WTC11 (cell line): ENCODE measurements at places on chromosomes 2 and 18. TPM values are rescaled to one million over a fixed set of nuclear protein-coding genes. Genes with fewer than 3 reads are reported as not detected.

Gene SKA1
- 15.7 to 18.6 TPM (median 18.1 TPM) in 3 replicates for total RNA-seq

Gene DOK1
- total RNA-seq = 15.3 to 16.9 TPM (median 15.9 TPM) in 3 replicates

Gene MMADHC
- total RNA-seq = 121 to 126 TPM (median 124 TPM) in 3 replicates

Gene TCF23
- 0.05 to 0.14 TPM (median 0.13 TPM) in 3 replicates for total RNA-seq

Gene TUBA4B
- 0.20 TPM in 1 of 3 replicates, not detected in the others for total RNA-seq

Gene NYAP2
- not detected in 3 replicates for total RNA-seq

Gene NEURL3
- not detected in 3 replicates for total RNA-seq

Gene GPR35
- 0.22 to 0.60 TPM (median 0.46 TPM) in 3 replicates for total RNA-seq

Gene ANKRD23
- total RNA-seq = 2.5 to 4.1 TPM (median 3.2 TPM) in 3 replicates

Gene SLC11A1
- total RNA-seq = 0.25 to 0.55 TPM (median 0.31 TPM) in 3 replicates

Gene PUM2
- total RNA-seq = 84.7 to 104 TPM (median 90.0 TPM) in 3 replicates

Gene EPB41L3
- total RNA-seq = 20.1 to 20.6 TPM (median 20.1 TPM) in 3 replicates

GRCh38 chr2:12658310-12658945, 58.3 kb upstream of the TRIB2 start:
- H3K4me1 ChIP-seq = no peaks in the 10 kb centered on the region
- H3K27ac ChIP-seq = no peak overlapping the region
- H3K27me3 ChIP-seq = no peaks in the 10 kb centered on the region
- no peaks in the 10 kb centered on the region for H3K36me3 ChIP-seq
- H3K4me3 ChIP-seq = no peak overlapping the region

- peak overlapping the region; percentile 72; the same call in 1 of the 2 replicates for H3K27ac ChIP-seq
- peaks cover 12% of the 10 kb centered on the region; the same call in 1 of the 2 replicates for H3K27me3 ChIP-seq
- H3K4me3 ChIP-seq = peak overlapping the region; percentile 53
- DNase-seq = peak; percentile 44
- H3K4me1 ChIP-seq = peaks cover 57% of the 10 kb centered on the region
Observed at GRCh38 chr2:168912901-168913369, 11.8 kb downstream of the G6PC2 start.

- peaks cover 55% of the 10 kb centered on the region for H3K4me1 ChIP-seq
- peaks cover 3% of the 10 kb centered on the region; the same call in 1 of the 2 replicates for H3K27me3 ChIP-seq
- H3K4me3 ChIP-seq = peak overlapping the region; percentile 14; the same call in 1 of the 2 replicates
- peak; percentile 29 for DNase-seq
Observed at GRCh38 chr2:59888015-59888414, 665.4 kb downstream of the BCL11A start.

- H3K27ac ChIP-seq = no peak overlapping the region
- no peak overlapping the region for H3K4me3 ChIP-seq
- H3K27me3 ChIP-seq = no peaks in the 10 kb centered on the region
Observed at GRCh38 chr2:143950704-143951103, 569.2 kb downstream of the ZEB2 start.

- no peak overlapping the region for H3K27ac ChIP-seq
- H3K36me3 ChIP-seq = peaks cover 16% of the 10 kb centered on the region
- H3K4me1 ChIP-seq = peaks cover 9% of the 10 kb centered on the region; the same call in 1 of the 2 replicates
- H3K4me3 ChIP-seq = no peak overlapping the region
Observed at GRCh38 chr2:10520154-10520553, 72.0 kb upstream of the ODC1 start.

DNA sequence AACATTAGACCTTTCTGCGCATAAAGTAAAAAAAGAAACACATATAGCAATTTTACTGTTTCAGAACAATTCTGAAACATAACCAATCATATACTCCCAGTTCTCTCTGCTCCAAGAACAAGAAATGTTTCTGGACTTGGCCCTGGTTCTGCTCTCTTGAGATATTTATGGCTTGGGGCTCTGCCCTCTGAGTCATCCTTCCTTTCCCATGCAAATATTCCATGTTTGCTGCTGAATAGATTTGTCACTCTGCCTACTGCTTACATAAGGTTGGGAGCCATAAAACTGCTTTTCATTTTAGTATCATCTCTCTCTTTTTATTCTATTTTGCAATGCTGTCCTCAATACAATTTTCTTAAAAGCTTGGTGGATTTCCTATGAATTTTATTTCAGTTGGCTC, 499.6 kb upstream of the ACVR2A start:
- H3K27ac ChIP-seq = no peak overlapping the region
- H3K4me3 ChIP-seq = no peak overlapping the region
- no peak for DNase-seq
- no peaks in the 10 kb centered on the region for H3K4me1 ChIP-seq

- DNase-seq = no peak
- peaks cover 12% of the 10 kb centered on the region for H3K36me3 ChIP-seq
- H3K4me3 ChIP-seq = no peak overlapping the region
- peaks cover 2% of the 10 kb centered on the region; the same call in 1 of the 2 replicates for H3K27me3 ChIP-seq
- H3K4me1 ChIP-seq = peaks cover 49% of the 10 kb centered on the region
Observed at GRCh38 chr2:207037896-207038295, 98.6 kb downstream of the CPO start.

- H3K36me3 ChIP-seq = no peaks in the 10 kb centered on the region
- H3K27ac ChIP-seq = no peak overlapping the region
- no peaks in the 10 kb centered on the region; the same call in 1 of the 2 replicates for H3K27me3 ChIP-seq
- no peak for DNase-seq
- no peak overlapping the region for H3K4me3 ChIP-seq
Observed at GRCh38 chr2:239462671-239463506, 62.1 kb upstream of the HDAC4 start.

- no peak for DNase-seq
- no peak overlapping the region for H3K4me3 ChIP-seq
- no peaks in the 10 kb centered on the region for H3K36me3 ChIP-seq
- H3K27ac ChIP-seq = no peak overlapping the region
Observed at GRCh38 chr18:3889121-3889520, 439.1 kb downstream of the TGIF1 start.

GRCh38 chr2:224442071-224442967, 40.4 kb upstream of the FAM124B start:
- H3K4me3 ChIP-seq = peak overlapping the region; percentile 71
- H3K4me1 ChIP-seq = peaks cover 23% of the 10 kb centered on the region
- H3K27me3 ChIP-seq = peaks cover 11% of the 10 kb centered on the region
- peak; percentile 37 for DNase-seq
- H3K36me3 ChIP-seq = peaks cover 3% of the 10 kb centered on the region; the same call in 1 of the 2 replicates

DNA sequence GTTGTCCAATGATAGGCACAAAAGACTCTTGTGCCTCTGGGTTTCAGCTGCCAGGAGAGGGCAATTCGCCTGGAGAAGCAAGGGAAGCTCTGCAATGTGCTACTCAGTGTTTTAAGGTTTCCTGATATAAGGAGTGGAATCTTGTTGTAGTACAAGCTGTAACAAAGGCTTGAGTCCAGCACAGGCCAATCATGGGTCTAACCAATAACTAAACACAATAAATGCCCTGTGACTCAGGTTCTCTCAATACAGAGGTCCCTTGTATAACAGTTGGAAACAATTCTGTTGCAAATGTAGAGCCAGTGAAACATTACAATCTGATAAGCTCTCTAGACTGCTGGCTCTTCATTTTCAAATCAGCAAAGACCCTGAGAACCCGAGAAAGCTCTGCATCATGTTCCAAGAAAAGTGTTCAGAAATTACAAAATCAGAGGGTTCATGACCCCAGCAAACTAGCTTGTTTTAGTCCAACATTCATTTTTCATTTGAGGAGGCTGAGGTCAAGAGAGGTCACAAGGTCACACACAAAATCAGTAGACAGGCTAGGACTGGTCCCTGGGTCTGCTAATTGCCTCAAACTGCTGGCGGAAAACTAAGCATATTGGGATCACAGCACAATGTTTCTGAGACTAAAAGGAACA, 59.0 kb upstream of the DNMT3A start:
- DNase-seq = no peak
- peak overlapping the region; percentile 6; the same call in 1 of the 2 replicates for H3K27ac ChIP-seq
- H3K27me3 ChIP-seq = no peaks in the 10 kb centered on the region
- no peak overlapping the region for H3K4me3 ChIP-seq
- H3K4me1 ChIP-seq = peaks cover 12% of the 10 kb centered on the region

DNA sequence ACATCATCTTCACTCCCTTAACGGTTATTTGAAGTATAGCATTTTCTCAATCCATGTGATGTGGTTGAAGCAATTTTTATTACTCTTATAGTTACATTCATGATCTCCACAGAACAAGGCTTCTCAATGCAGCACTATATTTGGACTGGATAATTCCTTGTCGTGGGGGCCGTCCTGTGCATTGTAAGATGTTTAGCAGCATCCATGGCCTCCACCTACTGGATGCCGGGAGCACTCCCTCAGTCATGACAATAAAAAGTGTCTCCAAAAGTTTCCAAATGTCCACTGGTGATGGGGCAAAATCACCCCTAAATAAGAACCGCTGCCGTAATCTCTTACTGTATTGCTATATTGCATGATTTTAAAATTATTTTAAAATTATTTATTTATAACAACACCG, 110.6 kb upstream of the DDX18 start:
- no peaks in the 10 kb centered on the region for H3K27me3 ChIP-seq
- H3K36me3 ChIP-seq = no peaks in the 10 kb centered on the region
- peaks cover under 1% of the 10 kb centered on the region for H3K4me1 ChIP-seq
- H3K4me3 ChIP-seq = no peak overlapping the region

DNA sequence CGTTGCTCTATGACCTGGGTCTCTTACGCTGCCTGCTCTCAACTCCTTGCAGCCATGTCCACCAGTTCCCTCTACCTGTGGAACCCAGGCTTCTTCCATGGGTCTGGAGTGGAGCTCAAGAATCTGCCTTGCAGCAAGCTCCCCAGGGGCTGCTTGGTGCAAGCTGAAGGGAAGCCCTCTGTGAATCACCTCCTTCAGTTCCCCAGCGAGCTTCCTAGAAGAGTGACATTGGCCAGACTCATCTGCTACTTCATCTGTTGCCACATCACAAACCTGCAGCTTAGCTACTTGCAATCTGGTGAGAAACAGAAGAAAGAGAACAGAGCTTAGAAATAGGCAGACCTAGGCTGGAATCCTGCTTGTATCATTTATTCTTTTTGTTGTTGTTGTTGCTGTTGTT, 9.8 kb upstream of the EFR3B start:
- H3K4me1 ChIP-seq = peaks cover 5% of the 10 kb centered on the region
- no peak overlapping the region for H3K4me3 ChIP-seq
- H3K36me3 ChIP-seq = no peaks in the 10 kb centered on the region

DNA sequence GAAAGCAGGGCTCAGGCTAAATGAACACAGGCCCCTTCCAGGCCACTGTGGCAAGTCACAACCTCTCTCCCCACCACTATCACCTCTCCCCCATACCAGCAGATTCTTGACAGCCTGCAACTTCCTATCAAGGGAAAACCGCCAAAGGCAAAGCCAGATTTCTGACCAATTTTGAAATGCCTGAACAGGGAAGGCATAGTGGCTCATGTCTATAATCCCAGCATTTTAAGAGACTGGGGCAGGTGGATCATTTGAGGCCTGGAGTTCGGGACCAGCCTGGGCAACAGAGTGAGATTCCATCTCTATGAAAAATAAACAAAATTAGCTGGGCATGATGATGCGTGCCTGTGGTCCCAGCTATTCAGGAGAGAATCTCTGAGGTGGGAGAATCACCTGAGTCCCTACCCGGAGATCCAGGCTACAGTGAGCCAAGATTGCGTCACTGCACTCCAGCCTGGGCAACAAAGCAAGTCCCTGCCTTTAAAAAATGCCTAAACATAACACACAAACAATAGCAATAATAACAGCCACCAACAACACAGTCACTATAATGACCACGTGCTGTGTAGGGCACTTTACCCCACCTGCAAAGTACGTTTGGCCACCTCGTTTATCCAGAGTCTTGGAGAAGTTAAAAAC, 75.5 kb upstream of the GLI2 start:
- H3K27me3 ChIP-seq = peaks cover 73% of the 10 kb centered on the region
- no peak overlapping the region for H3K27ac ChIP-seq
- DNase-seq = no peak
- H3K4me3 ChIP-seq = no peak overlapping the region
- H3K36me3 ChIP-seq = peaks cover 9% of the 10 kb centered on the region

DNA sequence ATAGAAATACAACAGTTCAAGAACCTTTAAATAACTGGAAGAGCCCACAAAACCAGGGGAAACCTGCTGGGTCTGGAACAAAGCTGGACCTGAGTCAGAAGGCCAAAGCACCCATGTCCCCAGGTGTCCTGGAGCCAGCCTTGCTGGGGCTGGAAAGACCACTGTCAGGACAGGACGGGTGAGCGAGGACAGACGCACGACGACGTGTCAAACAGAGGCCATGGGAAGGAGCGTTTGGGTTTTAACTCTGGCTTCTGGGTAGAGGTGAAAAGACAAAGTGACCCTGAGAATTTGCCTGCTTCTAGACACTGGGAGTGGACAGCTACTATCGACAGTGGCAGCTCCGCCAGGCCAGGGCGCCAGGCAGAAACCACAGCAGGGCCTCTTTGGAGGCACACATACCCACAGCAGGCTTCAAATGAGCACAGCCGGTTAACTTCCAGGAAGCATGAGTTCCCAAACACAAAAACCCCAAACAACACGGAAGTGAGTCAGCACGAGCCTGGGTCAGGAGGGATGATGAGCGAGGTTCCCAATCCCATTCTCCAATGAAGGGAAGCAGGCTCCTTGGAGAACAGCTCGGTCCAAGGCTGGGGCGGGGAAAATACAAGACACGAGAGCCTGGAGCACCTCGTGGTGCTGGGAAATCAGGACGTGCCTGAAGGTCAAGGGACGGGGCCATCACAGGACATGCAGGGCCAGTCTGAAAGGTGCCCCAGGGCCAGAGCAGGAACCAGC, 208.0 kb downstream of the TWIST2 start:
- H3K27ac ChIP-seq = no peak overlapping the region; the same call in 1 of the 2 replicates
- H3K36me3 ChIP-seq = peaks cover 8% of the 10 kb centered on the region; the same call in 1 of the 2 replicates
- no peaks in the 10 kb centered on the region for H3K4me1 ChIP-seq
- H3K27me3 ChIP-seq = no peaks in the 10 kb centered on the region

- no peak overlapping the region for H3K27ac ChIP-seq
- H3K27me3 ChIP-seq = no peaks in the 10 kb centered on the region
- no peak for DNase-seq
- peaks cover 27% of the 10 kb centered on the region for H3K4me1 ChIP-seq
Observed at GRCh38 chr2:161165811-161166210, 5.6 kb downstream of the TANK start.

DNA sequence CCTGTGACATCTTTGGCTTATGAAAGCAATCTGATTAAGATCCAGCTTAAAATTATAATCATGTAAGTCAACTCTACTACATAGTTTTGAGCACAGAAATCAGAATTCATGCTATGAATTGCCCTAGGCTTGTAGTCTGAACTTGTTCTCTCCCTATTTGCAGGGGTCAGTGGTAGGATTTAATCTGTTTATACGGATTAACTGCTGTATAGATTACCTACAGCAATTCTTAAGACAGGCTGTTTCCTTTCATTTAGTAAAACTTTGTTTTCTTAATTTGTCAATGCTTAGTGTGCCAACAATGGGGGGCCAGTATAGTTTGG, 287.9 kb downstream of the PDE11A start:
- DNase-seq = no peak
- peaks cover 2% of the 10 kb centered on the region; the same call in 1 of the 2 replicates for H3K27me3 ChIP-seq
- peaks cover 10% of the 10 kb centered on the region for H3K36me3 ChIP-seq
- peaks cover 6% of the 10 kb centered on the region for H3K4me1 ChIP-seq
- no peak overlapping the region for H3K4me3 ChIP-seq
